ENCODE measurements at places on chromosomes 2 and 18.

DNA sequence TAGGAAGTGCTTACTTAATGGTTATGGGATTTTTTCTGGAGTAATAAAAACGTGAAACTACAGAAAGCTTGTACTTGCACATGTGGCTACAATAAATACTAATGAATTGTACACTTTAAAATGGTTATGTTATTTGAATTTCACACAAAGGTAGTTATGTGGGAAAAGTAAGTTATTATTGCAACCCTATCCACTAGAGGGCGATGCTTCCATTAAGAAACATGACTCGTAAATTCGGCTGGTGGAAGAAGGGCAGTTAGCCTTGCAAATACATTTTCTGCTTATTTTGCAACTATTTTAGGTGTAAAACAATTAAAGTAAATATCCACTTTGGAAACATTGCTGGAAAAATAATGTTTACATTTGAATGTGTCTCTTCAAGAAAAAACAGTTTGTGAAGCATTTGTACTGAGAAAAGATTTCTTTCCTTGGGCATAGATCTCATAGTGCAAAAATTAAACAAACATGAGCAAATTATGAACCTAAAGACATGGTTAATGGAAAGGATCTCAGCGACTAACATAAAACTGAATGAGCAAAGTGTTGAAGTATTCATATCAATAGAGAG is 68.1 kb upstream of the CSRNP3 start:
- no peak for DNase-seq

DNA sequence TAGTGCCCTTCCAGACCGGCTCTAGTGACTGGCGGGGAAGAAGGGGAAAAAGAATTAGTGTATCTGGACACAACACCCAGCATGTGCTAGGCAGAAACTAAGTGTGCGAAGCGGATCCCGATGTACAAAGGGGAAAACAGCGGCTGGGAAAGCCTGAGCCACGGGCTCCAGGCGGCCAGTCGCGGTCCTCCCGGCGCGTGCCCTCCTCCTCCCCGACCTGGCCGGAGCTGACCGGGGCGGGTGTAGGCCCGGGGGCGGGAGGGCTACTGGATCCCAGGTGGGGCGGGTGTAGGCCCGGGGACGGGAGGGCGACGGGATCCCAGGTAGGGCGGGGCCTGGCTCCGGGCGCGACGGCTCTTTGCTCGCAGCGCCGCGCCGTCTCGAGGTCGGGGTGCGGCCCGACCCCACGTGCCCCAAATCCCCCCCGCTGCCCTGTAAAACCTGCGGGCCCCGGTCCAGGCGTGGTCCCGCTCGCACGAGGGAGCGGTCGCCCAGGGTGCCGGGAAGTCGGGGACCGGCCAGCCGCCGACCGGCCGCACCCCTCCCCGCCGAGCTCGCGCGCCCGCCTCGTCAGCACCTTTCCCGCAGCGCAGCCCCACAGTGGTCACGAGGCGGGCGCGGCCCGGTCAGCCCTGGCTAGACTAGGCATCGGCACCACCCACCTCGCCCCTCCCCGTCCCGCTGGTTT is 48.8 kb downstream of the C2orf42 start:
- no peak for DNase-seq

DNA sequence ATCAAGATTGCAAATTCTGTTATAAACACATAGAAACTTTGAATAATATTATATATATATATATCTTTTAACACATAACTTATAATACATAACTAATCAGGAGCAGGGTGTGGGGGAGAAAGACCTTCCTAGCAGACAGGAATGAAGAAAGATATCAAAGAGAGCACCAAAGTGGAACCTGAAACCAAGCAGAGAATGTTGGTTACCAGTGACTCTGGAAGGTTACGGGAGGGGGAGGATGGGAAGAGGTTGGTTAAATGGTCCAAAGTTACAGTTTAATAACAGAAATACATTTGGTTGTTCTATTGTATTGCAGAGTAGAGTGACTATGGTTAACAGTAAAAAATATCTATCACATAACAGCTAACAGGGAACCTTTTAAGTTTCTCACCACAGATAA is 366.7 kb downstream of the LRRTM4 start:
- no peak for DNase-seq

GRCh38 chr2:100243631-100244030 is 78.7 kb downstream of the LONRF2 start:
- DNase-seq = no peak

GRCh38 chr2:161766334-161766733 is 142.1 kb downstream of the SLC4A10 start:
- DNase-seq = no peak

GRCh38 chr2:179218848-179219594 is 45.6 kb downstream of the SESTD1 start:
- peak; percentile 75 for DNase-seq

DNA sequence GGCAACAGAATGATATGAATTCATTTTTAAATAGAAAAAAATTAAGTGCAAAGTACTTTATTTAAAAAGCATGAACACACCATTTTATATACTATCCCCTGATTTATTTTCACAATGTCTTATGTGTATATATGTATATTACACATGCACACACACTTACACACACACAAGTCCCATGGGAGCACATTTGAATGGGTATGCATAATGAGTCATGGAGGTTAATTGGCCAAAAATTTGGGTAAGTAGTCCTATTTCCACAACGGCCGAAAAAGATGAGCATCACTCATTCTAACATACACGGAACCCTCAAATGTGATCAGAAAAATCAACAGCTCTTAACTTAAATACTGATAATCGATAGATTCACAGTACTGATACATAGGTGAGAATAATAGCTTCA is 97.4 kb upstream of the NABP1 start:
- no peak for DNase-seq

DNA sequence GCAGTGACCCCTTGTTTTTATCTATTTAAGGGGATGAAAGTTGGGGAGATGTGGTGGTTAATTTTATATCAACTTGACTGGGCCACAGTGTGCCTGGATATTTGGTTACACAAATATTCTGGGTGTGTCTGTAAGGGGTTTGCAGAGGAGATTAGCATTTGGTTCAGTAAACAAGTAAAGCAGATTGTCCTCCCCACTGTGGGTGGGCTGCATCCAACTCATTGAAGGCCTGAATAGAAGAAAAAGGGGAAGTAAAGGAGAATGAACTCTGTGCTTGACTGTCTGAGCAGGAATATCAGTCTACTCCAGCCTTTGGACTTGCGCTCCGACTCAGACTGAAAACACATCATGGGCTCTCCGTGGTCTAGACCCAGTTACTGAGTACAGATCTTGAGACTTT is 80.9 kb downstream of the GCA start:
- DNase-seq = no peak

DNA sequence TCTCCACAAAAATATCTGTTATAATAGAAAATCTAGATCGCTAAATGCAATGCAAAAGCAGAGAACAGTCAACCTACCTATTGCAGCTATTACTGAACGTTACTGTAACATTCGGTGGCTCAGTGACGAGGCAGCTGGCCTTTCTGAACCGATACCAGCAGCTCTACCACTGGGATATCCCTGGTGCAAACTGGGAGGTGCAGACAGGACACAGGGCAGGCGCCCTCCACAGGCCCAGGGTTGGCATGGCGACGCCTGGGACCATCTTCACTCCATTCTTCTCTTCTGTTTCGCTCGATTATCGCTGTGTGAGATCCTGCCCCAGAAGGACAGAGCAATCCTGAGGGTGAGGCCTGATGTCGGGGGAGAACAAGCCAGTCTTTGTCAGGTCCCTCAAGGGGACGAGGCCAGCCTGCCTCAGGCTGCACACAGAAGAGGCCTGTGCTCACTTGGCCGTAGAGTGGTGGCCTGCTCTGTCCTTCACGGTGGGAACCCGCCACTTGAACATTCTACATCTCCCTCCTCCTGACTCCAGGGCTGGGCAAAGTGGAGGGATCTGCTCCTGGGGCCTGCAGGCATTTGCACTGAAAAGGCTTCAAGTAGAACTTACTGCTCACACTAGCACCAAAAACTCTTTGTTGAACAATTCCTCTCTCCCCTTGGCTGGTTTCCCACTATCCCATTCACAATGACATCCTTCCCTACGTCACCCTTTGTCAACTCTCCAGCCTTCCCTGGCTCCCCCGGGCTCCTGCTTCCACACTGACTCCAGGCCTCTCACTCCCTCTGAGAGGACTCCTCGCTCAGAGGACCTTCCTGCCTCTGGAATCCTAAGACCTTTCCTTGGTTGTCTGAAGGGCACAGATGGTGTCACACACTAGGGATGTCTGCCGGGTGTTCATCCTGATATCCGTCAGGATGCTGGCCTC is 49.7 kb downstream of the CYRIA start:
- no peak for DNase-seq

DNA sequence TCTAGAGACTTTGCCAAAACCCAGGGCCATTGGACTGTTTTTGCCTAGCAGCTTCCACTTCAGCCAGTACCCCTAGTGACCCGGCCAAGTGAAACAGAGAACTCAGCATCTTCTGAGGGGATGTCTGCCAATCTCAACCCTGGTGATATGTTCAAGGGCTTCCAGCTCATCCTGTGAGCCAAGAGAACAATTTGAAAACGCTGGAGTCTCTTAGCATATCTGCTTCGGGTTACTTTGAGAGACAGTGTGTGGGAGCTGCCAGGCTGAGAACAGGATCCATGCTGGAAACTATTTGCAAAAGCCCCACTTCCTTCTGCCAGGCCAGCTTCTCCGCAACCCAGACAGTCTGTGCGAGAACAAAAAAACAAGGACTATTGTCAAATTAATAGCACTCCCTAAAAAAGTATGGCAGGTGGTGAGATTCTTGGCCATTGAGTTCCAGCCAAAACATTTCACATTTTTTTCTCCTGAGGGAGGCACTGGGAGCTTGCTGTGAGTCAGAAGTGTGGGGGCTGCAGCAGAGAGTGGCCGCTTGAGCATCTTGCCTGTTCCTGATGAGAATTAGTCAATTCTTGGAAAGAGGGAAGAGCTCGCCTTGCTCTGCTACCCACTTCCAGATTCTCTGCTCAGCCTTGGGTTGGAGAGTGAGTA is 395.6 kb upstream of the TRIB2 start:
- DNase-seq = peak; percentile 79

GRCh38 chr2:120514521-120514920 is 168.6 kb downstream of the INHBB start:
- DNase-seq = no peak

DNA sequence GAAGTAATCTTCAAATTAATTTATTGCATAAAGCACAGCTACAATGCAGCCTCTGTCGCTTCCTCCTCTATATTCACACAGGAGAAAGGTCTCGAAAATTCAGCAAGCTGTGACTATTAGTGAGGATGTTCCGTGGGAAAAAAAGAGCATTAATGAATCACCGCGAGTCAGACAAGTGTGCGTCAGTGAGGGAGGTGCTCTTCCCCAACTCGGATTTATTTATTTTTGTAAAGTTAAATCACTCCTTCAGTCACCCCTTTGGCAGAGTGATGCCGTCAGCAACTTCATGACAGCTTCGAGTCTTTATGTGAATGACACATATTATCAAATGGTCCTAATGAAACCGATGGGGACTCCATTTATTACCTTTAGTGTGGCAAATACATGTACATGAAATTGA is 648.9 kb upstream of the SALL3 start:
- DNase-seq = no peak

DNA sequence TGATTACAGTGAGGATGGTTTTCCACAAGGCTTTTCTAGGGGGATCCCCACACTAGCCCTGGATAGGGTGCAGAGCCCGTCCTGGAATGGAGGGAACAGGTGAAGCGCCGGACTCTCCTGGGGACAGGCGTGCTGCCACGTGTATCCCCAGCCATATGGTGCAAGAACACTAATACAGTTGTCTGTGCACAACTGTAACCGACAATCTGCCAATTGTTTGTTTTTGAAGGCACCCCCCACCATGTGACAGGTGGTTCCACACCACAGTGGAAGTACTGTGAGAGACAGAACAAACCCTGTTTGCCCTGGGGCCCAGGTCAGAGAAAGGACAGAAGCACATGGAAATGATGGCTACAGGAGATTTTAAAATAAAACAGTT is 52.9 kb downstream of the MYCN start:
- DNase-seq = peak; percentile 40

DNA sequence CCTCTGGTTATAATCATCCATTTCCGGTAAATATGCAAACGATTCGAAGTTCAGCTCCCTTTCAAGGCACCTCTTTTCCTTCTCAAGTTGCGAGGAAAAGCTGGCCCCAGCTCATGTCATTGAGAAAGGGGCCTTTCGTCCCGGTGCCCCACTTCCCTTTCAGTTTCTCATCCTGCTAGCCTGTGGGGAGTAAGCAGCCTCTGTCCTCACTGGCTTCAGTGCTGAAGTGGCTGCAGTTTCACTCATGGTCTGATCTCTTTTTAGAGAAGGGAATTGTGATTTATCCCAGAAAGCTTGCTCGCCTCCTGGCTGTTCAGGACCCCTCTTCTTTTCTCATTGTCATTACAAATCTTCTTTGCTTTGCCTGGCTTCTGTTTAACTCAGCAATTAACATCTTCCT is 207.5 kb downstream of the NR4A2 start:
- no peak for DNase-seq

Data from femur (tissue), 1 donor.